Activated naive CD8-positive, alpha-beta T cell treated with anti-CD3 and anti-CD28 coated beads, Interleukin-2, amount 10 ng/mL, durations not matched to agents 7 days and 5 days (primary cell): ENCODE measurements at places on chromosomes 6 and 20. TPM values are rescaled to one million over a fixed set of nuclear protein-coding genes. Genes with fewer than 3 reads are reported as not detected.
A peak's percentile ranks its signal among the peaks of the same experiment; 100 is the strongest.

Gene ZBTB12
- total RNA-seq = 1.9 TPM

Gene PKIB
- 0.78 TPM for total RNA-seq

Gene PNLDC1
- 0.42 TPM for total RNA-seq

Gene TRIM31
- not detected for total RNA-seq

Gene SIRPG
- 100 TPM for total RNA-seq

Gene UBE2J1
- 26.5 TPM for total RNA-seq

Gene PHACTR3
- not detected for total RNA-seq

Gene DOK5
- not detected for total RNA-seq

Gene EPM2A
- 8.2 TPM for total RNA-seq

Gene C6orf52
- 3.0 TPM for total RNA-seq

Gene NKAIN4
- not detected for total RNA-seq

DNA sequence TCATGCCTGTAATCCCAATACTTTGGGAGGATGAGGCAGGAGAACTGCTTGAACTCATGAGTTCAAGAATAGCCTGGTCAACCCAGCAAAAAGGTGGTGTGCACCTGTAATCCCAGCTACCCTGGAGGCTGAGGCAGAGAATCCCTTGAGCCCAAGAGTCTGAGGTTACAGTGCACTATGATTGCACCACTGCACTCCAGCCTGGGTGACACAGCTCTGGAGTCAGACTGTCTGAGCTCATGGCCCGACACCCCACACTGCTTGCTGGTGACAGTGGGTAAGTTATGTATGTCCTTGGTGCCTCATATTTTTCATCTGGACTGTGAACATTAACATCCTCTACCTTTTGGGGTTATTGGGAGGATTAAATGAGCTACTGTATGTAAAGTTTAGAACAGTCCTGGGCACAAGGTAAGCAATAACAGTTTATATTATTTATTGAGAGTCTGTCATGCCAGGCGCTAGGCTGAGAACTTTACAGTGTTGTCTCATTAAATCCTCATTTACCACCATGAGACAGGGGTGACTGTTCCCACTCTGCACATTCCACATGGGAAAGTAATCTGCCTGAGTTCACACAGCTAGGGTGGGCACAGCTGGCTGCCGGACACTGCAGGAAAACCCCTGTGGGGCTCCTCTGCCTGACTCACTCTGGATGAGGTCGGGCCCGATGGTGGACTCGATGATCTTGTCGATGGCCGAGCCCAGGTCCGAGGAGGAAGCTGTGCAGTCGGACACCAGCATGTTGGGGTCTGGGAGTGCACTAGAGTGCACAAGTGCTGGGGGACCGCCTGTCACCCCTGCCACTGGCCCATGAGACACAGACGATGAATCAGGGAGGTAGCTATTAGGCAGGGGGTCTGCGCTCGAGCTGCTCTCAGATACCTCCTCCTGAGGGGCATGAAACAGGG lies 2.9 kb downstream of the ZNF335 start:
- no peak for DNase-seq

GRCh38 chr6:133166766-133167165 lies 74.4 kb upstream of the EYA4 start:
- DNase-seq = no peak

DNA sequence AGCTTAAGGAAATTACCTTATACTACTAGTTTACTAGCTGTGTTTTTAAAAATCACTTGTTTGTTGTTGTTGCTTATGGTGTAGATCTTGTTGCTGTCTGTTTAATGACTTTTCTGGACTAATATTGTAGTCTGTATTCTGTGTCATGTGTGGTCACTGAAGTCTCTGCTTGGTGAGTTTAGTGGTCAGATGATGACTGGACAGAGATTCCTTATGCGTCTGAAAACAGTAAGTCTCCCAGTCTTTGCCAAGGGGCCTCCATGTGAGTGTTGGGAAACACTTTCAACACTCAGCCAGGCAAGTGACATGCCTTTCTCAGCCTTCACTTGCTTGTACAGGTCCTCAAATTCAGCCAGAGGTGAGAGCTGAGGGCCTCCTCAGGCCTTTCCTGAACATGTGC lies 256.9 kb upstream of the RNF24 start:
- DNase-seq = no peak

- DNase-seq = no peak
Observed at GRCh38 chr20:50514750-50515149, 4.6 kb downstream of the PTPN1 start.

DNA sequence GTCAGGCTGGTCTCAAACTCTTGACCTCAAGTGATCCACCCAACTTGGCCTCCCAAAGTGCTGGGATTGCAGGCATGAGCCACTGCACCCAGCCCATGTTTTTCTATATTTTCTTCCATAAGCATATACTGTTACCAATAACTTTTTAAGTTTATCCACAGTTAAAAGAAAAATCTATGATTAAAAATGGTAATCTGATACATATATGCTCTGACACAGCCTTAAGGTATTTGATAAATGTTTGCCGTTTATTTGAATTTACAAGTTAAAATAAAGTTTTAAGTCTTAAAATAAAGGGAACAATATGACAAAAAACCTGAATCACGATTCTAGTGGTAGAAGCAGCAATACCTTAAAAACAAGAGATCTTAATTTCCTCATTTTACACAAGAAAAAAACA lies 5.2 kb downstream of the STK38 start:
- no peak for DNase-seq

GRCh38 chr6:28607990-28608389 lies 82.3 kb downstream of the GPX5 start:
- DNase-seq = no peak

GRCh38 chr6:36682328-36683144 lies 4.0 kb downstream of the CDKN1A start:
- DNase-seq = peak; percentile 57

DNA sequence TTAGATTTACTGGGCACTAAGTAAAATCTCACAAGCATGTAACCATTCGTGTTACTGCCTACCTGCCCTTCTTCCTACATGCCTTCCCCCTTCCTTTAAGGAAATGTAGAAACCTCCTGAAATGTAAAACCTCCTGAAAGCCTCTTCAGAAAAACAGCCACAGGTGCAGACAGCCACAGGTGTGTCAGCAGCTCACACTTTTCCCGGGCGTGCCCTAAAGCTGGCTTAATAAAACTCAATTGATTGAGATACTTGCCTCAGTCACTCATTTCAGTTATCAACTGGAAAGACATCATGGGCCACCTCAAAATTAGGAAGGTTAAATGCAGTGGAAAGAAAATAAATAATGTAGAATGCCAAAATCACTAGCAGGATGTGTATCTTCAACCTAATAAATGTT lies 23.1 kb upstream of the PBOV1 start:
- DNase-seq = no peak

DNA sequence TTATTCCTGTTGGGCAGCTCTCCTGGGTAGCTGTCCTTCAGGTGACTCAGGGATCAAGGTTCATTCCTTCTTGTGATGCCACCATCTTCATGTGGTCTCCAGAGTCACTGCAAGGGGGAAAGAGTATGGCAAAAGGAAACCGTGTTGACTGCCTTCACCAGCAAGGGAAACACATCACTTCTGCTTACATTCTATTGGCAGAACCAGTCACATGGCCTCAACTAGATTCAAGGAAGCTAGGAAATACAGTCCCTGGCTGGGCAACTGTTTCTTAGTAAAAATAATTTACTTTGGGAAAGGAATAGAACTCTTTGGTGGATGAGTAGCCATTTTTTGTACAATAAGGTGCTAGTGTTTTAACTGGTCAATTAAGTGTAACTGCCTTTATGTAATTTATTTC lies 5.3 kb downstream of the ANKRD6 start:
- no peak for DNase-seq

GRCh38 chr20:14415467-14415866 lies 78.1 kb upstream of the FLRT3 start:
- DNase-seq = no peak

DNA sequence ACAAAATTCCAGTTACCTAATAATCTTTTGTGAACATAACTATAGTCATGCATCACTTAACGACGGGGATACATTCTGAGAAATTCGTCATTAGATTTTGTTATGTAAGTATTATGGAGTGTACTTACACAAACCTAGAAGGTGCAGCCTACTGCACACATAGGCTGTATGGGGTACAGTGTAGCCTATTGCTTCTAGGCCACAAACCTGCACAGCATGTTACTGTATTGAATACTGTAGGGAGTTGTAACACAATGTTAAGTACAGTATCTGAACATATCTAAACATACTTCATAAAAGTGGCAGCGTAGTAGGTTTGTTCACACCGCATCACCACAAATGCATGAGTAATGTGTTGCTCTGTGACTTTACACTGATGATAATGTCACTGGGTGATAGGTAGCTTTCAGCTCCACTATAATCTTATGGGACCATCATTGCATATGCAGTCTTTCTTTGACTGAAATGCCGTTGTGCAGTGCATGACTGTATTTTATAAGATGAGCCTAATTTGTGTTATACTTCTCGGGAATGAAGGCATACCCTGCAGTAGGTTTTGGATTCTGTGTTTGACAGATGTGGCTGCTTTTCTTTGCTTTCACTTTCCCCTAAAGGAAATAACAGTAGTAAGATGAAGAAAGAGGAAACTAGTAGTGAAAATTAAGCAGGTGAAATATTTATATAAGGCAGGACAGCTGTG lies 365.6 kb downstream of the FARS2 start:
- no peak for DNase-seq

- DNase-seq = no peak
Observed at GRCh38 chr20:18928626-18929025, 115.0 kb downstream of the SCP2D1 start.

GRCh38 chr6:2876210-2877056 lies 26.7 kb downstream of the SERPINB9 start:
- no peak for DNase-seq
